Vagina (tissue), 2 donors: ENCODE measurements at places on chromosomes 13 and 19.

DNA sequence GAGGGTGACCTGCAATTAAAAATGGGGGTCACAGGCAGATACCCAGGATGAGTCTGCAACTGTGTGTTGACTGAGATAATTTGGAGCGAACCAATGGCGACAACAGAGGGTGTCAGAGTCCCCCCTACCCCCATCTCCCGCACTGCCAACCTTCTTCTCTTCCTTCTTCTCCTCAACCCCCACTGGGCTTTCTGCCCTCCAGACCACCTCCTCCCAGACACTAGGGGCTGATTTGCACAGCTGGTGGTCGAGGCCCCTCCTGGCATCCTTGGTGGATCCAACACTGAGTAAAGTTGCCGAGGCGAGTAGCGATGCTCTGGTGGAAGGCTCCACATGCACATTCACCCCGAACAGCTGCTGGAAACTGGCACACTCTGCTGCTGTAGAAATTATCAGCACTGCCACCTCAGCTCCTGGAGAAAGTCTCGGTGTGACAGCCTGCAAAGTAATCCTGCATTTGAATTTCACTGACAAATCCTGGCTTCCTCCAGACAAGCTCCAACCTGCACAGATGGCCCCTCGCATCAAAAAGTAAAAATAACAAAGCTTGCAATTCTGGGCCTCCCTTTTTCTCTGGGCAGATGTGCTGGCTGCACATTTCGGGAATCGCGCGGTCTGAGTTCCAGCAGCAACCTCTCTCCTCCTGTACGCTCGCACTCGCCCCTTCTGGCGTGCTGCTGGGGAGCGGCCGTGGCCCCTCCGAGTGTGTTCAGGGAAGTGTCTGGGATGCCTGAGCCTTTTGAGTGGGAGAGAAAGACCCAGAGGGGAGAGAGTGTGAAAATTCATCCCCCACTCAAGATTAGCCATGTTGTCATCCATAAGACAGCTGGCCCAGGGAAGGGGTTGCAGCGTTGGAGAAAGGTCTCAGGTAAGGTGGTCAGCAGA lies 28.5 kb downstream of the CCNE1 start:
- no peak for DNase-seq

GRCh38 chr13:42333613-42334328 lies 61.8 kb downstream of the AKAP11 start:
- no peak for DNase-seq

DNA sequence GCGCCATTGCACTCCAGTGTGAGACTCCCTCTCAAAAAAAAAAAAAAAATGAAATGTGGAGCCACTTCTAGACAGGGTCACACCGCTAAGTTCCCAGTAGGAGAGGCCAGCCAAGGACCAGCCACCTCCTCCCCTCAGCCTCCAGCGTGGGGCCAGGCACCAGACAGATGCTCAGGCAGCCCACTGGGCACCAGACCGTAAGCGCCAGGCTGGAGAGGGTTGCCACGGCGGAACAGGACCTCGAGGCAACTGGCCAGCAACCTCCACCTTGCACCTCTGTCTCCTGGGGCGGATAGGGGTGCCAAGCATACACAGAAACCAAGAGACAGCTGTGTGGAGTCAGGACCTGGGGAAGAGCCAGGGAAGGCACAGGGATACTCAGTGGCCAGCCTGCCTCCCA lies 3.7 kb downstream of the PEPD start:
- no peak for DNase-seq

DNA sequence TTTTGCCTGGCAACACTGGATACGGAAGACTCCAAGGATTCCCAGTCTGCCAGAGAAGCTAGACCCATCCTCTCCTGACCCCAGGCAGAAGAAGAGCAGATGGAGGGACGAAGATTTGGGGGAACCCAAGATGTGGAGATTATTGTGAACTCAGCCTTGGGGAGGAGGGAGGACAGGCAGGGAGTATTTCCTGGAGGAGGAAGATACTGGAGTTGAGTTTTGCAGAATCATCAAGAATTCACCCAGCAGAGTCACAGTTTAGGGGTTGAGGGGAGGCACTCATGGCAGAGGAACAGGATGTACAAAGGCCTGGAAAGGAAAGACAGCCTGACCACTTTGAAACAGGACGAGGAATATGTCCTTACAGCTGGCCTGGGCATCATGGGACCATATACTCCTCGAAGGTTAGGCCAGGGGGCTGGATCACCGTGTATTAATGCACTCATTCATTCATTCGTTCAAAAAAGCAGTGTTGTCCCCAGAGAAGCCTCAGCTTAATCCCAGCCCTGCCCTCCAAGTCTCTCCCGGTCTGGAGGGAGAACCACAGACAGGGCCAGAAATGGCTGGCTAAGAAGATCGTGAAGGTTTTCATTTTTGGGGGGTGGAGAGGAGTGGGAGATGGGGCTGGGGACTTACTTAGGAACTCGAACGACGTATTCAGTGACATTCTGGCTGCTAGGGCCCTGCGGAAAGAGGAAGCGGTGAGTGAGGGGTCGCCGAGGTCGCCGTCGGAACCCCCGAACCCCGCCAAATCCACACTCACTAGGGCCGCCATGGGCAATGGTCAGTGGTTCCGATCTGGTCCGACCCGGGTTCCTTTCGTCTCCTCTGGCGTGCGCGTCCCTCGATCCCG lies 517 bp downstream of the GTF2F1 start:
- no peak for DNase-seq

- no peak for DNase-seq
Observed at GRCh38 chr13:66751691-66752090, 478.4 kb downstream of the PCDH9 start.

DNA sequence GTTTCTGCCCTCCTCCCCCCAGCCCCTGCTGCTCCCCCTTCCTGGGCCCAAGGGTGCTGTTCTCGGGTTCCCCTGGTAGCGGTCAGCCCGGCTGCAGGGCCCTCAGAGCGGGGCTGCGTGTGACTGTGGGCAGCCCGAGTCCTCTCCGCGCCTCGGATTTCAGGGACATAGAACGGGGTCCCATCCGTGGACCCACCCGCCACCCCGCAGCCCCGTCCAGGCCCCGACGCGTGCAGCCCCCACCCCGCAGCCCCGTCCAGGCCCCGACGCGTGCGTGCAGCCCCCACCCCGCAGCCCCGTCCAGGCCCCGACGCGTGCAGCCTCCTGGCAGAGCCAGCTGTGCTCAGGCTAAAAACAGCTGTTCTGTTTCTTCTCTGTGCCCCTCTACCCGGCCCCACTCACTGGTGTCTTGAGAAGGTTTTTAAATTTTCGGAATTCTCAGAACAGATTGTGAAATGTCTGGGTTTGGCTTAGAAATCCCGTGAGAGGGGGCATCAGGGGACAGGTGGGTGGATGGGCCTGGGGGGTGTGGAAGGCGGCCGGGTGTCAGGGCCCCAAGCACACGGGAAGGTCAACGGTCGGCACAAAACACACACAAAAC lies 5.5 kb upstream of the PRTN3 start:
- no peak for DNase-seq

- no peak for DNase-seq
Observed at GRCh38 chr13:85896516-85897450, 97.6 kb upstream of the SLITRK6 start.

GRCh38 chr19:52322429-52322828 lies 13.6 kb upstream of the ZNF610 start:
- DNase-seq: no peak

DNA sequence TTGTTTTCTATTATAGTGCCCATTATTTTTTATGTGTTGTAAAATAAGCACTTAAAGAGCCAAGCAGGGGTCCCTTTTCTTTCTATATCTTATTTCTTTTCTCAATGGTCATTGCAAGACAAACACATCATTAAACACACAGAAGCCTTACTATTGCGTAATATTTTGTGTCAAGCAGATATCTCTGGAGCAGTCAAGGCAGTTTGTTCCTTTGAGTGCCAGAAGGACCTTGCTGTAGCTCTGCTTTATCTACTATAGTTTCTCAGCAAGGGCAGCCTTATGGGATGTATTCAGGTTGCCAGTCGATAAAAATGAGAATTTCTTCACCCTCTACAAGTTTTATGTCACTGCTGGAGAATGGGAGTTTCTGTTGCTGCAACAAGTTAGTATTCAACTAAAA lies 319.3 kb downstream of the TDRD3 start:
- DNase-seq: no peak

- DNase-seq: no peak
Observed at GRCh38 chr13:109945206-109945960, 159.0 kb upstream of the IRS2 start.

DNA sequence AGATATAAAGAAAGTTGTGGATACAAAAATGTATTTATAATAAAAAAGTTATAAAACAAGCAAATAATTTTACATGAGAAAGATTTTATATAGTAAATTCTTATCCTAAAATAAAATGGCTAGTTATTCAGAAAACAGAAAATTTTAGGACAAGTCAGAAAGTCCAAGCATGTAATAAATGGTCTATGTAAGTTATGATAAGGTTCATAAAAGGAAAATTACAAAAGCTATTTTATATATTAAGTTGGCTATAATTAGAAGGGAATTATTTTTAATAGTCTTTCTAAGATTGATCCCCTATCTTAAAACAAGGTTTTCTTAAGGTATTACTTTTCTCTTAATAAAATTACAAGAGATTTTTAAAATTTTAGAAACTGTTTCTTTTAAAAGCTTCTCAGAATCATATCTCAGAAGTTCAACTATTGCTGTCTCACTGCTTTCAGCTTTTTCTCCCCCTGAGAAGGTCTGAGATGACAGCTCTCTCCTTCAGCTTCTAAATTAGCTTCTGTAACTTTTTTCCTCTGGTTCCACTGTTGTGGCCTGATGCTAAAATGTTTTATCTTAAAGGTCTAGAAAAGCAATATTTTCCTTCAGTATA lies 8.7 kb downstream of the CCDC169 start:
- no peak for DNase-seq

DNA sequence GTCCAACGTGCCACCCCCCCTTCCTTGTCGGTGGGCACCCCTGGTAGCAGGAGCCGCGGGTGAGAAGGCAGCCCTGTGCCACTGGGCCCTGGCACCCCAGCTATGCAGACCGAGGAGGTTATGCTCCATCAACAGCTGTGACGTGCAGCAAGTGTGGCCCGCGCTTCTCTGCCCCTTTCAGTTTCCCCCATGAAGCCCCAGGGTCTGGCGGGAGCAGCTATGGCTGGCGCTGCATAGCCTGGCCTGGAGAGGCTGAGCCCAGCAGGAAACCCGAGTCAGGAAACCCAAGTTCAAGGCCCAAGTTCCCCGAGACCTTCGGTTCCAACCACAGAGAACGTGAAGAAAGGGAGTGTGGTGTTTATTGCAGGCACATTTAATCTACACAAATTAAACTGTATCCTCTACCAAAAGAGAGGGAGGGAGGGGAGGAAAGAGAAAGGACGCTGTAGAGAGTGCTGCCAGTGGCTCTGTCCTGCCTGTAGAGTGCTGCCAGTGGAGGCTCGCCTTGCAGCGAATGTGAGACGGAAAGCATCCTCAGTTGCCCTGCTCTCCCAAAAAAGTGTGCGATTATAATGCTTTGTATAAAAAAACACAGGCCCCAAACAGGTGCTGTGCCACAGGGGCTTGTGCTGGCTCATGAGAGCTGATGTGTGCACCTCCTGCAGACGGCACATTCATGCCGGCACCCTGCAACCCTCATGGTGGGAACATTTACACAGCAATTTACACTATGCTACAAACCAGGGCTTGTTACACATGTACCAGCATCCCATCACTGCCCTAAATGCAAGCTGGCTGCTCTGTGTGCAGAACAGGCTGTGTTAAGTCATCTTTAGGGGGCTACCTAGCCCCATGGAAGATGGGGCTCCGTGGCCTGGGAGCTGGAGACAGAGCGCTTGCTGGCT lies 16.3 kb downstream of the POP4 start:
- DNase-seq: no peak

- no peak for DNase-seq
Observed at GRCh38 chr19:5648464-5648863, 25.6 kb downstream of the SAFB start.

GRCh38 chr13:113951246-113951999 lies 22.5 kb downstream of the C13orf46 start:
- no peak for DNase-seq

- DNase-seq: no peak
Observed at GRCh38 chr19:30106417-30107095, 164.5 kb downstream of the URI1 start.

DNA sequence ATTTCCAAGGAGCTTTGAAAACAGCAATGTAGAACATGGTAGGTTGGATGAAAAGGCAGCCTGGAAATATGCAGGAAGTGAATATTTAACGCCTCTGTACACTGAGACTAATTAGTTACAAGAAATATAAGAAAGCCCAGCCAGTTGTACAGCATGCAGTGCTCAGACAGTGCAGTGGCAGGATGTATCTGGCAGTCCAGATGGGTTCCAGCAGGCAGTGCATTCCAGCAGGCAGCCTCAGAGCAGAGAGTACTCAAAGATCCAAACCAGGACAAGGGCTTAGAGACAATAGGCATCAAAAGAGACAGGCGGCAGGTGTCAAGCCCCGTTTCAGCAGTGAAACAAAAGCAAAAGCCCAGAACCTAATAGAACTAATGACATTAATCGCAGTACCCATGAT lies 2776.3 kb downstream of the PCDH9 start:
- no peak for DNase-seq

- DNase-seq: no peak
Observed at GRCh38 chr13:57302604-57303003, 135.6 kb downstream of the PRR20E start.

GRCh38 chr13:98480915-98481877 lies 95.7 kb downstream of the STK24 start:
- DNase-seq: no peak

GRCh38 chr19:3576696-3577443 lies 4.1 kb downstream of the HMG20B start:
- DNase-seq: no peak

- DNase-seq: no peak
Observed at GRCh38 chr13:44051405-44051804, 171.7 kb downstream of the LACC1 start.

DNA sequence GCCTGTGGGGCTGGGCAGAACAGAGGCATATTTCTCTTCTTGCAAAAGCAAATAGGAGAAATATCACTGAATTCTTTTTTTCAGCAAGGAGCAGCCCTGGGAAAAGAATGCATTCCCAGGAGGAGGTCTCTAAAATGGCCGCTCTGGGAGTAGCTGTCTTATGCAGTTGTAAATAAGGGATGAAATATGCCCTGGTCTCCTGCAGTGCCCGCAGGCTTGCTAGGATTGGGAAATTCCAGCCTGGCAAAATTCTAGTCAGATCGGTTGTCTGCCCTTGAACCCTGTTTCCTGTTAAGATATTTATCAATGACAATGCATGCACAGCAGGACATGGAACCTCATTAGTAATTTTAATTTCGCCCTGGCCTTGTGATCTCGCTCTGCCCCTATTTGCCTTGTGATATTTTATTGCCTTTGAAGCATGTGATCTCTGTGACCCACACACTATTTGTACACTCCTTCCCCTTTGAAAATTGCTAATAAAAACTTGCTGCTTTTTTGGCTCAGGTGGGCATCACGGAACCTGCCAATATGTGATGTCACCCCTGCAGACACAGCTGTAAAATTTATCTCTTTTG lies 1993.2 kb downstream of the PCDH9 start:
- DNase-seq: no peak

DNA sequence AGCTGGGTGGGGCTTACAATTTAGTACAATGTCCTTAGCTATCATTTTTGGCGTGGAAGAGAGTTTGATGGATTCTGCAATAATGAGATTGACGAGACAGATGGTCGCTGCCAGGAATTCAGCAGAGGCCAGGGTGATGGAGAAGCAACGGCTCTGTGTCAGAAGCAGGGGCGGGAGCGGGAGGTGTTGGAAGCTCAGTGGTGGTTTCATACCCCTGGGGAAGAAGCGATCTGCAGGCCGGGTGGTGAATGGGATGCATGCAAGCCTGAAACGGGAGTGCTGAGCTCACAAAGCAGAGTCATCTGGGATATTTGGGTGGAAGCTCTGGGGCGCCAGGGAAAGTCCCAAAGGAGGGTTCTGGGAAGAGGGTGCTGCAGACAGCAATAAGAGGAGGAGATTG lies 370.8 kb downstream of the ZNF536 start:
- no peak for DNase-seq
